ENCODE measurements at places on chromosomes 2 and 18.

DNA sequence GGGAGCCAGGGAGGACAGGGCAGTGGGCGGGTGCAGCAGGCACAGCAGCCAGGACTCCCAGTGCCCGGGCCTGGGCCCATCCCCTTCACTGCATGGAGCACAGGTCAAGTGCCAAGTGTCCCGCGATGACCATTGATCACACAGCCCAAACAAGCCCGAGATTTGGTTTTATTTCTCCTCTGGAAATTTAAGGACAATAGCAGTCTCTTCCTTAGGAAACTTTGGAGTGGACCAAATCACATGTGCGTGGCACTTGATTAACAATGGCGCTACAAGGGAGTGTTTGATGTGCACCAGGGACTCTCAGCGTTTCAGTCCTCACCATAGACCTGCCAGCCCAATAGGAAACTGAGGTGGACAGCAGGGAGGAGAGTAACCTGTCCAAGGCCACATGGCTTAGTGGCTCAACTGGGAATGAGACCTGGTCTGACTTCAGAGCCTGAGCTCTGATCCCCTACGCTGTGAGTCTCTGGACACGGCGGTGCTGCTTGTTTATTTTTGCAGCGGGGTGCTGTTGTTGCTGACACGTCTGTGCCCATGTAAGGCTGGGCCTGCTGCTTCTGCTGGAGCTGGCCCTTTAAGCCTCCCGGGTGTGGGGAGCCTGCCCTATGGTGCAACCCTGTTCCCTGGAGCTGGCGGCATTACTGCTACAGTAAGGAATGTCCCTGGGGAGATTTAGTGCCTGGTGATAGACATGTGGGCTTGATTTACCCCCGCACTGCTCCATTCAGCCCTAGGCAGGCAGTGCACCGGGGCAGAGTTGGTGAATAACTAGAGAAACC lies 194.2 kb downstream of the INHBB start:
- no peaks in the 10 kb centered on the region for H3K4me1 ChIP-seq
- peaks cover 16% of the 10 kb centered on the region for H3K27me3 ChIP-seq
- H3K36me3 ChIP-seq = no peaks in the 10 kb centered on the region
- no peak for DNase-seq
- H3K27ac ChIP-seq = no peak overlapping the region

DNA sequence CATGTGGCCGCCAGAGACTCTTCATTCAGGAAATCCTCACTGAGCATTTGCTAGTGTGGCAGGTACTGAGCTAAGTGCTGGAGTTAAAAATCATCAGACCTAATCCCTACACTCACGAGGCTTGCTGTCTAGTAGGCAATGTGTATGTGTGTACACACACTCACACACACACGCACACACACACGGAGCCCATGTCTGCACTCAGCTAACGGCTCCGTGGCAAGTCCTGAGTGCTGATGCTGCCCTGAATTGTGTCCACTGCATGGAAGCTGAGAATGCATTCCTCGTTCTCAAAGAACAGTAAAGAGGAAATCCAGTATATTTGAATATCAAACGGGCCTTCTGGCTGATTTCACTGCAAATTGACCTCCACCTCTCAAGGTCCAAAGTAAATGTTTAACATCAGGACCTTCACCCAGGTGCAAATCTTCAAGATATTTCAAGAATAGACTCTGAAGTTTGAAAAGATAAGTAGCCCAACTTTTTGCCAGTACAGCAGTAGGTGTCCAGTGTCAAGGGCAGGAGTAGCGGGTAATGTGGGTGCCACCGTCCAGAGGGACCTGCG lies 136.1 kb upstream of the TTC39C start:
- DNase-seq = no peak
- no peak overlapping the region for H3K27ac ChIP-seq
- no peaks in the 10 kb centered on the region for H3K36me3 ChIP-seq
- H3K4me3 ChIP-seq = no peak overlapping the region
- H3K4me1 ChIP-seq = no peaks in the 10 kb centered on the region
- H3K27me3 ChIP-seq = no peaks in the 10 kb centered on the region

DNA sequence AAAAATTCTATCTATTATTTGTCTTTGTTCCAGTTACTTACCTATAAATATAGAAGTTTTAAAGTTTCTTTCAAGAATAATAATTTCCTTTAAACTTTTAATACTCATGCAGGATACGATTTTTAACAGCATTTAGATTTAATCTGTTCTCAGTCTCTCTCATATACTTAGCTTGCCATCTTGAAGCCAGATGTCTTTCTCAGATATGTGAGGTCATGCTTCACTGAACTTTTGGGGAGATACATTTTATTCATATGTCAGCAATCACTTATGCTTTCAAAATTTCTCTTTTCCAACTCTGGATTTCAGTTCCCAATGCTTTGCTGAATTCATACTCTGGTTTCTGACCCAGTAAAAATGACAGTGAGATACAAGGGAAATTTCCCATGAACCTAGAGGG lies 66.5 kb upstream of the CCDC178 start:
- H3K4me1 ChIP-seq = no peaks in the 10 kb centered on the region
- no peaks in the 10 kb centered on the region for H3K36me3 ChIP-seq
- no peak for DNase-seq
- no peak overlapping the region for H3K4me3 ChIP-seq
- H3K27ac ChIP-seq = no peak overlapping the region

DNA sequence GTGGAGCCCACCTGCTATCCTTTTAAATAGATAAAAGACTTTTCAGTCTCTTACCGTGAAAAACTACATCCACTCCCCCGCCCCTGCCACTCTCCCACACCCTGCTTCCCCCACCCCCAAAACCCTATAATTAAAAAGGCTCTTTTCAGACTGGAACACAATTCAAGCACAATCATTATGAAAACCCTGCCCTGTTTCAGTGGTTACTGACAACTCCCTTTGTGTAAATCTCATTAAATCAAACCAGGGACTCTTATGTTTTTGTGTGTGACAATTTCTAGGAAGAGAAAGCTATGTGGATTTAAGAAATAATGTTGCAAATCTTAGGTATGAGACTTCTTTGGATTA lies 21.0 kb upstream of the ZNF532 start:
- H3K4me1 ChIP-seq = no peaks in the 10 kb centered on the region
- no peaks in the 10 kb centered on the region for H3K36me3 ChIP-seq
- no peak overlapping the region for H3K27ac ChIP-seq
- DNase-seq = no peak

GRCh38 chr2:223860809-223861738 lies 23.7 kb upstream of the AP1S3 start:
- no peak overlapping the region for H3K4me3 ChIP-seq
- H3K4me1 ChIP-seq = no peaks in the 10 kb centered on the region
- no peak for DNase-seq
- H3K27me3 ChIP-seq = no peaks in the 10 kb centered on the region
- H3K36me3 ChIP-seq = no peaks in the 10 kb centered on the region

DNA sequence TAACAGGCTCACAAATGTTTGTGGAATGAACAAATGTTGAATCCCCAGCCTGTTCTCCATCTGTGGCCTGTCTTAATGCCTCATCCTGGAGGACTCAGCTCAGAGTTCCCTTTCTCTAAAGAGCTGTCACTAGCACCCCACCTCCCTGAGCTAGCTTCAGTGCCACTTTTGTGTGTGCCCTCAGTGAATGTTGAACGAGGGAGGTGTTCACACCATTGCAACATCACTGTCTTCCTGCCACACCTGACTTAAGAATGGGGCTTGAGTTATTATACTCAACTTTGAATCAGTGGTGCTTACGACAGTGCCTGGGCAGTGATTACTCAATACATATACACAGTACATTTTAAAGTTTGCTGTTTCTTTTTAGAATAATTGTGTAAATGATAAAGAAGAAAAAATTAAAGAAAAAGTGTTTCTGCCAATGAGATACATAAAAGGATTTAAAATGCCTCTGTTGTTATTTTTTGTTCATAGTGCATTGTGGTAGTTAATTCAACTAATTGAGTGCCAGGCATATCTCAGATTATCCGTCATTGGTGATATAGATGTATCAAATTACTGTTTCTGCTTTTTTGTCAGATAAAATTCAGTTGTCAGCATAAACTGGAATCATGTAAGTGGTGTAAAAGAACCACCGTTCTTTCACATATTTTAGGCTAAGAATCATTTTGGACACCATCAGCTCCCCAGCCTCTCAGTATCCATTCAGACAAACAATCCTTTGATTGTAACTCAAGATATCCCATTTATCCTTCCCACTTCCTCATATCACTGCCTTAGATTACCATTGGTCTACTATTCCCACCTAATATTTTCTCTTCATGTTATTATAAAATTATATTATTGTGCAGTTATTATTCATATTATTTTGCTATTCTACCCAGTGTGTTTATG lies 304.7 kb downstream of the PTPRM start:
- no peak overlapping the region for H3K27ac ChIP-seq
- DNase-seq = no peak
- H3K36me3 ChIP-seq = no peaks in the 10 kb centered on the region
- H3K27me3 ChIP-seq = no peaks in the 10 kb centered on the region
- H3K4me3 ChIP-seq = no peak overlapping the region
- no peaks in the 10 kb centered on the region for H3K4me1 ChIP-seq

- DNase-seq = no peak
- H3K36me3 ChIP-seq = no peaks in the 10 kb centered on the region
- no peaks in the 10 kb centered on the region for H3K27me3 ChIP-seq
- no peak overlapping the region for H3K4me3 ChIP-seq
- no peak overlapping the region for H3K27ac ChIP-seq
Observed at GRCh38 chr2:80476535-80477117, 172.1 kb upstream of the LRRTM1 start.

DNA sequence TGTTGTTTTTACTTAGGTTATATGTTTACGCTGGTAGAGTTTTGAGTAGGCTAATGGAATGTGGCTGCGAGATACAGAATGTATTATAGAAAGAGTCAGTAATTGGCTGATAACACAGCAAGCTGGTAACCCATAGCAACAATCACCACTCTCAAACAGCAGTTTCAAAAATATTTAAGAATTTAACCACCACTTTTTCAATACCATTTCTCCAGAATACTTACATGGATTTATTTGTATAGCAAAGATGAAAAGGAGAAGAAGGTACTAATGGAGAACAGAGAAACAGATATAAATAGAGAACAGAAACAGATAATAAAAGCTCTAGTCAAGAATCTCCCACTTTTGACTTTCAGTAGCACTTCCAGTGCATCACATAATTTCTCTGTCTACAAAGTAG lies 188.3 kb upstream of the SLC39A10 start:
- no peak for DNase-seq
- H3K27ac ChIP-seq = no peak overlapping the region
- H3K36me3 ChIP-seq = no peaks in the 10 kb centered on the region
- H3K27me3 ChIP-seq = no peaks in the 10 kb centered on the region
- no peak overlapping the region for H3K4me3 ChIP-seq
- no peaks in the 10 kb centered on the region for H3K4me1 ChIP-seq

DNA sequence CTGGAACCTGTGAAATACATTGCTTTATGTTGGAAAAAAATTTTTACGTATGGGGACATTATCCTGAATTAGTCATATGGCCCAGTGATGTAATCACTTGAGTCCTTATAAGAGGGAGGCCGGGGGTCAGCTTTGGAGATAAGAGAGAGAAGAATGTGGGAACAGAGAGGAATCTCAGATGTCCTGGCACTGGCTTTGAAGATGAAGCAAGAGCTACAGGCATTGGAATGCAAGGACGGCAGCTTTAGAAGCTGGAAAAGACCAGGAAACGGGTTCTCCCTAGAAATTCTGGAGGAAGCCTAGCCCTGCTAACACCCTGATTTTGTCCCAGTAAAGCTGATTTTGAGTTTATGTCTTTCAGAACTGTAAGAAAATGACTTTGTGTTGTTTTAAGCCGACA lies 1129.9 kb upstream of the GYPC start:
- H3K27ac ChIP-seq = no peak overlapping the region
- H3K27me3 ChIP-seq = no peaks in the 10 kb centered on the region
- no peak for DNase-seq

DNA sequence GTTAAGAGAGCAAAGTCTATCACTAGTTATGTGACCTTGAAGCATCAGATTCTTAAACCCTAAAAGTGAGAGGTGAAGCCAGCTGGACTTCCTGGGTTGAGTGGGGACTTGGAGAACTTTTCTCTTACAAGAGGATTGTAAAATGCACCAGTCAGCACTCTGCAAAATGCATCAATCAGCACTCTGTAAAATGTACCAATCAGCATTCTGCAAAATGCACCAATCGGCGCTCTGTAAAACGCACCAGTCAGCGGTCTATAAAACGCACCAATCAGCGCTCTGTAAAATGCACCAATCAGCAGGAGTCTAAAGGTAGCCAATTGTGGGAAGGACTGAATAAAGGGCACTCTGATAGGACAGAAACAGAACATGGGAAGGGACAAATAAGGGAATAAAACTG lies 291.6 kb upstream of the FAM98A start:
- no peaks in the 10 kb centered on the region for H3K36me3 ChIP-seq
- no peaks in the 10 kb centered on the region for H3K4me1 ChIP-seq
- H3K27ac ChIP-seq = no peak overlapping the region
- H3K27me3 ChIP-seq = no peaks in the 10 kb centered on the region

DNA sequence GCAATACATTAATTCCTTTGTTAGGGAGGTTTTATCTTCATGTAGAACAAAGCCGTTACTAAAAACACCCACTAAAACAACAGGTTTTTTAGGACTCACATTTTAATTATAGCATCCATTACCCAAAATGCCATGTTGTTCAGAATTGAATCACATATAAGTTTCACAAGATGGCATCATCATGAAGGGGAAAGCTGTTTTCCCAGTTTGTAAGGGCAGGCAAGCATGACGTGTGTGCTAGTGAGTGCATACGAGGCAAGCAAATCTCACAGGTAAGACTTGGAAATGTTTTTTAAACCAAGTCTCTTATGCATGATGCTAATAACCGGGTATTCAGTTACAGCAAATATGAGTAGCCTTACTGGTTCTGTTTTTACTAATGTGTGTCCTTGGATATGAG lies 111.8 kb upstream of the NFATC1 start:
- H3K27ac ChIP-seq = no peak overlapping the region
- no peaks in the 10 kb centered on the region for H3K4me1 ChIP-seq
- H3K36me3 ChIP-seq = no peaks in the 10 kb centered on the region
- no peak for DNase-seq

- peaks cover 14% of the 10 kb centered on the region for H3K4me1 ChIP-seq
- H3K27me3 ChIP-seq = no peaks in the 10 kb centered on the region
- DNase-seq = no peak
- no peaks in the 10 kb centered on the region for H3K36me3 ChIP-seq
- no peak overlapping the region for H3K4me3 ChIP-seq
Observed at GRCh38 chr2:28367667-28368356, 24.8 kb upstream of the FOSL2 start.

- no peak overlapping the region for H3K27ac ChIP-seq
- no peak for DNase-seq
- no peak overlapping the region for H3K4me3 ChIP-seq
- no peaks in the 10 kb centered on the region for H3K36me3 ChIP-seq
Observed at GRCh38 chr2:46963941-46964673, 48.5 kb upstream of the MCFD2 start.

All from endothelial cell of umbilical vein (primary cell).